ENCODE measurements at places on chromosomes 7 and 10. TPM values are rescaled to one million over a fixed set of nuclear protein-coding genes. Genes with fewer than 3 reads are reported as not detected.

SEMA3A gene
- total RNA-seq, result 14.7 TPM

STEAP1B gene
- not detected for total RNA-seq

PNLIPRP2 gene
- total RNA-seq, result not detected

DNA sequence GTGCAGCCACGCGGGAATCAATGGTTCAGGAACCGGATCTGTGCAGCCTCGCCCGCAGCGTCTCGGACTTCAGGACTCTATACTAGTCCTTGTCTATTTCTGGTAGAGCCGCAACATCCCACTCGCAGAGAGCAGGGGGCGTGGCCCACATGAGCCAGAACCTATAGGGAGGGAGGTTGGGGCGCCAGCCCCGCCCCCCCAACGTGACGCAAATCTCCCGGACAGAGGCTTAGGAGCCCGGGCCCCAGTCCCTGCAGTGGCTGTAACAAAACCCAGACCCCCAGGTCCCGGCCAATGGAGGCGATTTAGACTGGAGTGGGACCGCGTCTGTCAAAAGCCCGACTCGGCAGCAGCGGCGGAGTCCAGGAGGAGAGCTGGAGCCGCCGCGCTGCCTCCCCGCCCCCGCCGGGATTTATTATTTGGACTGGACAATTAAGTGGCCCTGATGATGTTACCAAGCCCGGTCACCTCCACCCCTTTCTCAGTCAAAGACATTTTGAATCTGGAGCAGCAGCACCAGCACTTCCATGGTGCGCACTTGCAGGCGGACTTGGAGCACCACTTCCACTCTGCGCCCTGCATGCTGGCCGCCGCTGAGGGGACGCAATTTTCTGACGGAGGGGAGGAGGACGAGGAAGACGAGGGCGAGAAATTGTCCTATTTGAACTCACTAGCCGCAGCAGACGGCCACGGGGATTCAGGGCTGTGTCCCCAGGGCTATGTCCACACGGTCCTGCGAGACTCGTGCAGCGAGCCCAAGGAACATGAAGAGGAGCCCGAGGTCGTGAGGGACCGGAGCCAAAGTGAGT is at the start of gene NKX2-3:
Gene NKX2-3, plus strand, starts transcription at position 256 of the 809 bp plus-strand sequence. Its CDS starts 190 bp downstream, at position 446.
- DNase-seq, result peak; percentile 50

DNA sequence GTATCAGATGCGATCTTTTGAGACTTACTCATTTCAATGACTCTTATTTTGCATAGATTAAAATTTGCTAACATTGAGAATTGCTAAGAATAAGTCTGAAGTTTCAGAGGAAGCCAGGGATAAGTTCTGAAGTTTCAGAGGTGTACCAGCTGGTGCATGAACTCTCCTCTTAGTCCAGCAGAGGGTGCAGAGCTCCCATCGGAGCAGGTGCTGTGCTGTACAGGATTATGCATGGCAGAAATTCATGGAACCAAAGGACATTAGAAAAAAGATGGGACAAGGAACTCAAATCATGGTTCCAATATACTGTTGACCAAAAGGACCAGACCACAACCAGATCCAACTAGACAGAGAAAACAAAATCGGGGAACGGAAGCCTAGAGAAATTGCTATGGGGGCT is 41.9 kb downstream of the MGAM2 start:
- peak; percentile 16 for DNase-seq

GRCh38 chr10:63711867-63712716 is 190.9 kb downstream of the REEP3 start:
- DNase-seq, result peak; percentile 99
